ENCODE measurements at places on chromosomes 11 and 22.

DNA sequence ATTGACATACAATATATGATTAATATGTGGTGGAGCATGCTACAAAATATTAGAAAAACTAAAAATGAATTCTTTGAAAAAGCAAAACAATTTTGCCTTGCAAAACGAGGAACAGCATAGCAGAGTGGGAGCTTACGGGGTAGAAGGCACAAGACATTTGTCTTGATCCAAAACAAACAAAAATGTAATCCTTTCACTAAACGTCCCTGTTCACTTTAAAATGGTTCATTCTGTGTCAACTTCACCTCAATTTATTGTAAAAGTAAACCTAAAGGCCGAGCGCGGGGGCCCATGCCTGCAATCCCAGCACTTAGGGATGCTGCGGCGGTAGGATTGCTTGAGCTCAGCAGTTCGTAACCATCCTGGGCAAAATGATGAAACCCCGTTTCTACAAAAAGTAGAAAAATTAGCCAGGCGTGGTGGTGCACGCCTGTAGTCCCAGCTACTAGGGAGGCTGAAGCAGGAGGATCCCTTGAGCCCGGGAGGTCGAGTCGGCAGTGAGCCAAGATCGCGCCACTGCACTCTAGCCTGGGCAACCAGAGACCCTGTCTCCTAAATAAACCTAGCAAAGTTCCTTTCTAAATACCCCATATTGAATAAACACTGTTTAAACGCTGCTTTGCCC lies 2.0 kb downstream of the PRDM10 start:
- no peak for DNase-seq
- H3K4me1 ChIP-seq: peaks cover 47% of the 10 kb centered on the region
- peak overlapping the region; percentile 99 for H3K27ac ChIP-seq
- peaks cover 43% of the 10 kb centered on the region for H3K36me3 ChIP-seq

GRCh38 chr22:28123989-28124766 lies 205.1 kb upstream of the PITPNB start:
- H3K36me3 ChIP-seq: peaks cover 5% of the 10 kb centered on the region
- no peaks in the 10 kb centered on the region for H3K4me1 ChIP-seq
- no peaks in the 10 kb centered on the region for H3K27me3 ChIP-seq
- no peak overlapping the region for H3K4me3 ChIP-seq

DNA sequence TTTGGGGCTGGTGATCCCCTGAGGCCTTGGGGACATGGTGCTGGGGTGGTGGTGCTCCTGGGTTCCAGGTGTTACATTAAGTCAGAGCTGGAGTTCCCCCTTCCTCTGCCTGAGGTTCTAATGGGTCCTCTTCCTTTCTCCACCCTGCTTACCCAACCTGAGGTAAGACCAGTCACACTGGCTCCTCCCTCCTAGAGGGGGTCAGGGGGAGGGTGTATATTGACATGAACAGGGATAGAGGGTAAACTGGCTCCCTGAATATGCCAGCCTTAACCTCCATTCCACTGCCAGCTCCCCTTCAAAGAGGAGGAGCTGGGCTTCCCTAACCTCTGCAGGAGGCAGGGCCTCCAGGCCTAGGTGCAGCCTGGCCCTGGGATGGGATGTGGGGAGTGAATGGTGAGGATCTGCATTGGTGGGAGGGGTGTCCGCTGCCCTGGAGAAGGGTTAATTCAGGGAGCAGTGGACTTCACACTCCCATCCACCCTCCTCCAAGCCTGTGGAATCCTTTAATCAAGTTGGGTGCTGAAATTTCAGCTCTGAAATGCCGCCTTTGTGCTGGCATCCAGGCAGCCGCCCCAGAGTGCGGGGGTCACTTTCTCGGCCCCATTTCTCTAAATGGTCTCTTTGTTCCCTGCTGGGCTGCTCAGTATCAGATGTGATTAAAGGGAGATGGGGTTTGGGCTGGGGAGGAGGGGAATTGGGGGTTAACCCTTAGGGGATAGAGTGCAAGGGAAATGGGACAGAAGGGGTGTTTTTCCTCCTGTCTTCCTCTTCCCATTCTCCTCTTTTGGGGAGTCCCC lies 15.2 kb downstream of the POLR2F start:
- no peak overlapping the region for H3K4me3 ChIP-seq
- H3K27me3 ChIP-seq: no peaks in the 10 kb centered on the region
- no peak for DNase-seq
- peaks cover 28% of the 10 kb centered on the region for H3K36me3 ChIP-seq
- no peak overlapping the region for H3K27ac ChIP-seq
- H3K4me1 ChIP-seq: peaks cover 4% of the 10 kb centered on the region

GRCh38 chr11:65060913-65061408 lies 2.6 kb upstream of the NAALADL1 start:
- H3K4me3 ChIP-seq: no peak overlapping the region
- H3K27me3 ChIP-seq: peaks cover 30% of the 10 kb centered on the region
- peaks cover 5% of the 10 kb centered on the region for H3K4me1 ChIP-seq
- no peak for DNase-seq
- peak overlapping the region; percentile 37 for H3K27ac ChIP-seq

DNA sequence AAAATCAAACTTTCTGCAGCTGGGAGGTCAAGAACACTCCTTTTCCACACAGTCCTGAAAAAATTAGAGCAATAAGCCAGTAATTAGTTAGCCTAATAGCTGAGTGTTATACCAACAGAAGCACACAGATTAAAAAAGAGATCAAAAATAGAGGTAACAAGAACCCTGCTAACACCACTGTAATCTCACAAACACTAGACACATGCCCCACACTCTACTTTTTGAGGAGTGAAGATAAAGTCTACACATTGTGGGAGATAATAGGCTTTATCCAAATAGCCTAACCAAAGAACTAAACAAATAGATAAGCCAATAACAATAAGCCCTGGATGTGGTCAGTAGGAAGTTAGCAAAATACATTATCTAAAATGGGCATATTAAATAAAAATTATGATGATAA lies 372.7 kb upstream of the ANO5 start:
- no peak overlapping the region for H3K4me3 ChIP-seq
- H3K27me3 ChIP-seq: no peaks in the 10 kb centered on the region
- no peak for DNase-seq
- no peaks in the 10 kb centered on the region for H3K36me3 ChIP-seq
- no peak overlapping the region for H3K27ac ChIP-seq

DNA sequence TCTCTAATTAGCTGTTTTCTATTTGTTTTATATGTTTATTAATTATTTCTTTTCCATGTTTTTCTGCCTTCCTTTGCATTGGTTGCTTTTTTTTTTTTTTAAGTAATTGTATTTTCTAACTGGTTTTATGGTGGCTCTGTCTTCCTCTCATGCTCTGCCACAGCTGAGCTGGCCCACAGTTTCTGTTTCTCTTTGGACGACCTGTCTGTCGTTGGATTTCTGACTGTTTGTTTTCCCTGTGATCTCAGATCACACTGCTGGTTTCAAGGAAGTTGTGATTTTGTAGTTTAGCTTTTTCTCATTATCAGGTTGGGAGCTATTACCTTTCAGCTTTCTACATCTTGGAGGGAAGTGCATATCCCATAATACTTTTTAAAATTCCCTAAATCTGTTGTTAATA lies 15.9 kb upstream of the OR6M1 start:
- H3K27ac ChIP-seq: peak overlapping the region; percentile 99
- peaks cover 19% of the 10 kb centered on the region for H3K4me1 ChIP-seq
- peaks cover 4% of the 10 kb centered on the region for H3K27me3 ChIP-seq
- H3K4me3 ChIP-seq: peak overlapping the region; percentile 68

GRCh38 chr22:23608583-23608982 lies 23.5 kb downstream of the DRICH1 start:
- no peaks in the 10 kb centered on the region for H3K36me3 ChIP-seq
- peak; percentile 85 for DNase-seq
- H3K4me3 ChIP-seq: no peak overlapping the region
- H3K27ac ChIP-seq: no peak overlapping the region

DNA sequence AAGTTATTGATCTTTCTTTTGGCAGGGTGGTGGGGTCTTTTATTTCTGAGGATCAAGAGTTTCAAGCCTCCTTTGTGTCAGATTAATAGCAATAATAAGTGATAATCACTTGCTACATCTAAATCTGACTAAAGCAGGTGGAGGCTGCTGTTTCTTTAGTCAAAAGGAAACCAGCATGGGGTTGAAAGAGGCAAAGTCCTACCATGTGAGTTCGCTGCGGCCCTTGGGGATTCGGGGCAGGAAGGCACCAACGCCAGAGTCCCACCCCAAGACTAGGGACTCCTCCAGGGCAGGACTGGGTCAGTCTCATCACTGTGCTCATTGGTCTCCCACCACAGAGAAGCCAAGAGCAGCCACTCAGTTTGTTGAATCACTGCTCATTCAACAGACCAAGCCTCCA lies 73.0 kb downstream of the TENM4 start:
- peaks cover 9% of the 10 kb centered on the region for H3K27me3 ChIP-seq
- H3K27ac ChIP-seq: no peak overlapping the region
- H3K36me3 ChIP-seq: no peaks in the 10 kb centered on the region
- H3K4me3 ChIP-seq: no peak overlapping the region
- DNase-seq: no peak
- peaks cover 10% of the 10 kb centered on the region for H3K4me1 ChIP-seq
